ENCODE measurements at places on chromosomes 7 and 10.

- DNase-seq, result no peak
These were observed 81.7 kb downstream of the CABCOCO1 start for GRCh38 chr10:61744469-61744868.

DNA sequence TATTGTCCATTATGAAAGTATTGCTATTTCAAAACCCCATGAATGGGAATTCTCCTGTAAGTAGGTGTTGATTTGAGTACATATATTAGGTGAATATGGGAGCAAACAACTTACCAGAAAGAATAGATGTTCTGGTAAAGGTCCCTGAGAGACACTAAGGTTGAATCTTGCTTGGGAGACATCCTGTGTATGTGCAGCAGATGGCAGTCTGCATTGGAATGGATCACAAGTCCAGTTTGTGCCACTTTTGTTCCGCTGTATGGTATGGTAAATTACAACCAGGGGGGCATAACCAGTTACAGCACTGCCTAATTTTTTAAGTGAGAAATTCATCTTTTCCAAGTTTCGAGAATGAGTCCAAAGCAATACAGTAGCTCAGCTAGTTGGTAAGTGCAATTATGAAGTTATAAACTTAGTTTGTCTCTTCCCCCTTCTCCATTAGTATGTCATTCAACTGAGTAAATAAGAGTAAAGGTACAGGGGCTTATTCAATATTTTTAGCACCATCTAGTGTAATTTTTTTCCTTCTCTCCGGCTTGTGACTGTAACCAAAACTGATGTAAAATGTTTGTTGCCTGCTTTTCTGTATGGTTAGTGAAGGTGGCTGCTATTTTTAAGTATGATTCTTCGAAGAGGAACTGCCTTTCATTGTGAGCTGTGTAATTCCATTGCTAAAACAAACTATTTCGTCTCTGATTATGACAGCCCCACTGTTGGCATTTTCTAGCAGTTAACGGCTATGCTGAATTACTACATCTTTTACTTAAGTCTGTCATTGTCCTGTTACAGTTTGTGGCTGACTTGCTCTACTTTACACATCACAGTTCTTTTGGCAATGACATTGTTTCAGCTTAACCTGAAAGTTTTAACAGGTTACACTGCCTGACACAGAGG, 2.8 kb downstream of the MCU start:
- no peak for DNase-seq

DNA sequence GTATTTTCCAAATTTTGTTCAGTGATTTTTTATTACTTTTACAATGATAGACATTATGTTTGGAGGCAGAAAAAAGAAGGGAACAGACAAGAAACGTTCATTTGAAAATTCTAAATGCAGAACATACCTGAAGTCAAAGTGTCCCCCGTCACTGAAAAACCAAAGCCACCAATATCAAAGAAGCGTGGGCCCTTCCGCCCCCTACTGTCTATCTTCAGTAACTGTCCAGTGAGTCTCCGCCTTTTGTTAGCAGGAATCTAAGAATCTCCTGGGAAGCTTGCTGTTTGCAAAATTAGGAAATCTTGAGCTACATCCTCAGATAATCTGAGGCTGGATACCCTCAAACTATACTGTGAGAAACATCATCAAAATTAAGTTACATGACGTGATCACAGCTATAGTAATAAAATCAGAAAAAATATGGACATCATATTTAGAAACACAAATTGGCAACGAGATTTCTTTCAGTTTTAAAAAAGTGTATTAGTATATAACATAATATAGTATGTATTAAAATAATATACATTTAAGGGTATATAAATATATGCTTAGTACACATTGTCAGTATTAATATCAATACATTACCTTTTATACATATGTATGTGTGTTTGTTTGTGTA, 169.3 kb upstream of the AKR1E2 start:
- DNase-seq, result peak; percentile 45

DNA sequence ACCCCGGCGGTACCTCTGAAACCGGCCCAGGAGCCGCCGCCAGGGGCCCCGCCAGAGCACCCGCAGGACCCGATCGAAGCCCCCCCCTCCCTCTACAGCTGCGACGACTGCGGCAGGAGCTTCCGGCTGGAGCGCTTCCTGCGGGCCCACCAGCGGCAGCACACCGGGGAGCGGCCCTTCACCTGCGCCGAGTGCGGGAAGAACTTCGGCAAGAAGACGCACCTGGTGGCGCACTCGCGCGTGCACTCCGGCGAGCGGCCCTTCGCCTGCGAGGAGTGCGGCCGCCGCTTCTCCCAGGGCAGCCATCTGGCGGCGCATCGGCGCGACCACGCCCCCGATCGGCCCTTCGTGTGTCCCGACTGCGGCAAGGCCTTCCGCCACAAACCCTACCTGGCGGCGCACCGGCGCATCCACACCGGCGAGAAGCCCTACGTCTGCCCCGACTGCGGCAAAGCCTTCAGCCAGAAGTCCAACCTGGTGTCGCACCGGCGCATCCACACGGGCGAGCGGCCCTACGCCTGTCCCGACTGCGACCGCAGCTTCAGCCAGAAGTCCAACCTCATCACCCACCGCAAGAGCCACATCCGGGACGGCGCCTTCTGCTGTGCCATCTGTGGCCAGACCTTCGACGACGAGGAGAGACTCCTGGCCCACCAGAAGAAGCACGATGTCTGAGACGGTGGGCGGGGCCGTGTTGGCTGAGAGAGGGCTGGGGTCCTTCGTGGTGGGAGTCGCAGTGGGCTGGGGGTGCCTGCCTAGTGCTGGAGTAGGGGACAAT, 3.8 kb downstream of the REPIN1 start:
- no peak for DNase-seq

GRCh38 chr7:55432939-55433784, 68.0 kb downstream of the LANCL2 start:
- DNase-seq, result no peak
